Ascending aorta (tissue), 2 donors: ENCODE measurements at places on chromosomes 1 and 21. TPM values are rescaled to one million over a fixed set of nuclear protein-coding genes. Genes with fewer than 3 reads are reported as not detected.

LRRN2 gene
- 6.5 TPM for total RNA-seq

- DNase-seq, result no peak
Observed at GRCh38 chr1:8727809-8728213, 89.6 kb downstream of the RERE start.

MSH4 gene
- not detected for total RNA-seq

DNA sequence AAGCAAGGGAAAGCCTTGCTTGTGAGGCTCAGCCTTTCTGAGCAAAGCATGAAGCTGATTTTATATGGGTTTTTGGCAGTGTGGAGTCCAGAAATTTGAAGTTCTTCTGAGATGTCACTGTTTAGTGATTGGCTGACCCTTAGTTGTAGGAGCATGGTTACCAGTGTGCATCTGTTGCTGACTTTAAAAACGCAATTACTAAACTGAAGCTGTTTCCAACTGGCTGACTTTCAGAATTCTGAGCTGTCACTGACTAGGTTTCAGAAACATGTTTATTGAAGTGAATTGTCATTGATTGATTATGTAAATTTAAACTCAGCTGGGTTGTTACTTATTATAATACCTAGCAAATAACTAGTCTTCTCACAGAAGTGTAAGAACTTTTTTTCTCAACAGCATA is 89.4 kb downstream of the PDE4B start:
- no peak for DNase-seq

- DNase-seq, result no peak
Observed at GRCh38 chr1:2001773-2002411, 1.7 kb downstream of the CFAP74 start.

DNA sequence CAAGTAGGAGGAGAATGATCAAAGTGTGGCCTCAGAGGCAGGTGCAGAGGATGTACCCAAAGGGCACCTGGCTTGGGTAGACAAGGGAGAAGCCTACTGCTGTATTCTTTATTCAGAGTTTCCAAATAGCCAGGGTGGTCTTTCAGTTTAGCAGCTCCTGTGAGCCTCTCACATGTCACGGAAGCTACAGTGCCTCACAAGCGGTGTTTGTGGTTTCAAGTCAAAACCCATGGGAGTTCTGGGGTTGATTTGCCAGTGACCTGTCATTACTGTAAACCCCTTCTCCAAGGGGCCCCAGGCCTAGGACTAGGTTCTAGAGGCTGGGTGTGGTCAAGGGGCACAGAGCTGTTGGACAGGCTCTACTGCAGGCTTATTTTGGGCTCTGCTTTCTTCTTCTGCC is 10.2 kb upstream of the IL10 start:
- DNase-seq, result no peak

DNA sequence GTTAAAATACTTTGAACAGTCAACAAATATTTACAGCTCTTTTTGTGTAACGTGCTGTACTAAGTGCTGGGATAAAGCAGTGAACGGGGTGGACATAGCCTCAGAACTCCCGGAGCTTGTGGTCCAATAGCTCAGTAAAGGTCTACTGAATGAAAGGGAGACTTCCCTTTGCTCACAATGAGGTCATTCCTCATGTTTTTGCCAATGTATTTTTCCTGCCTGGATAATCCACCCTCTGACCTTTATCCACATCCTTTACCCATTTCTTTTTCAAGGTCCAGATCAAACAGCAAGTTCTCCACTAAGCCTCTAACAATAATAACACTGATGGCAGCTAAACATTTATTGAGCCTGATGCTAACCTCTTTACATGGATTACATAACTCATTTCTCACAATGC is 55.9 kb downstream of the LEPR start:
- no peak for DNase-seq

DNA sequence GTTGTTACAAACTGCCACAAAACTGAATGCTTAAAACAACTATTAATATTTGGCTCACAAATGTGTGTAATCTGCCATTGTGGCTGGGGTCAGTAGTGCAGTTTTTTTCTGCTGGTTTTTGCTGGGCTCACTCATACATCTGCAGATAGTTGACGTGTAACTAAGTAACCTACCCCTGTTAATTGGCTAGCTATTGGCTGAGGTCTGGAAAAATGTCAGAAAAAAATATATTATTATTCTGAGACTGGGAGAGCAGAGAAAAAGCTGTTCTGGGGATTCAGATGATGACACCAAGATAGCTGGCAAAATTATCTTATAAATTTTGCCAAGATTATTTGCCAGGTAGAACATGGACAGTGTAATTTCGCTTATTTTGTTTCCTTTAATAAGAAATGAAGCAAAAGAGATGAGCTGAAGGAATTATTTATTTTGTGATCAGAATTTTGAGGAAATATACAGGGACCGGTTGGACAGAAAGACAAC is 616.1 kb upstream of the ADAMTS5 start:
- DNase-seq, result no peak

- no peak for DNase-seq
Observed at GRCh38 chr1:2232916-2233438, 4.9 kb downstream of the SKI start.

RHD gene
- not detected for total RNA-seq

KRTAP19-3 gene
- not detected for total RNA-seq

DNA sequence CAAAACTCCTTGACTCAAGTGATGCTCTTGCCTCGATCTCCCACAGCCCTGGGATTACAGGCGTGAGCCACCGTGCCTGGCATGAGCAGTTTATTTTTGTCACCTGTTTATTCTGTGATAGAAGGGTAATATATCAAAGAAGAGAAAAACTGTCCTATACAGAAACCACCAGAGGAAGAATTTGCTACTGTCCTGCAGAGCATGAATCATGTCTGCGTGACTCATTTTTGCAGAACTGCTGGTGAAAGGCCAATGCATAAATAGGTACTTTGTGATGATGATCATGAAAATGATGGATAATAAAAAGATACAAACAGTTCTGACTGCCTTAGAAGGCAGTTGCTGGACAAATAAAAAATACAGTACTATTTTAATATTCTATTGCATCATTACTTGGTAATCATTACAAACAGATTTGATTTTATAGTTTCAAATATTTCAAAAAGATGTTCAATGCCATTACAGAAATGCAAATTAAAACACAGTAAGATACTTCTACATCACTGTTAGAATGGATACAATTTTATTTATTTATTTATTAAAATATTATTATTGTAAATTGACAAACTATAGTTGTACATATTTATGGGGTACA is 26.5 kb downstream of the RIPPLY3 start:
- no peak for DNase-seq

- no peak for DNase-seq
Observed at GRCh38 chr1:100860397-100860991, 34.1 kb downstream of the EXTL2 start.

- peak; percentile 71 for DNase-seq
Observed at GRCh38 chr21:45982092-45982757, 655 bp downstream of the COL6A1 start.

- no peak for DNase-seq
Observed at GRCh38 chr1:234537236-234537635, 58.3 kb upstream of the TARBP1 start.

GRCh38 chr1:198848649-198849048 is 209.8 kb downstream of the PTPRC start:
- no peak for DNase-seq
